ENCODE measurements at places on chromosomes 2 and 18.

DNA sequence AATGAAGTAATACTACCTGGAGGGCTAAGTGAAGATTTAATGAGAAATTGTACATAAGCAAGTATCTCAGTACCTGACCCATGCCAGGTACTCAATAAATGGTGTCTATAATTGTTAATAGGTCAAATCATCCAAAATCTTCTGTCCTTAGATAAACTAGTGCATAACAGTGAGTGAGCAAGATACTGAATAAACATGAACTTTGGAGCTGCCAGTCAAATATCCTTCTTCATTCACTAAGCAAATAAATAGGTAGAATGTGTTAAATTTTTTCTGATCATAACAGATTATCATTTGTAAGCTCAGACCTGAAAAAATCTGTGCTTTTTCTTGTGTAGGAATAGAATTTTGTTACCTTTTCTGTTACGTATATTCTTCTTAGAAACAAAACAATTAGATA lies 39.6 kb downstream of the RAB3GAP1 start:
- no peak for DNase-seq

DNA sequence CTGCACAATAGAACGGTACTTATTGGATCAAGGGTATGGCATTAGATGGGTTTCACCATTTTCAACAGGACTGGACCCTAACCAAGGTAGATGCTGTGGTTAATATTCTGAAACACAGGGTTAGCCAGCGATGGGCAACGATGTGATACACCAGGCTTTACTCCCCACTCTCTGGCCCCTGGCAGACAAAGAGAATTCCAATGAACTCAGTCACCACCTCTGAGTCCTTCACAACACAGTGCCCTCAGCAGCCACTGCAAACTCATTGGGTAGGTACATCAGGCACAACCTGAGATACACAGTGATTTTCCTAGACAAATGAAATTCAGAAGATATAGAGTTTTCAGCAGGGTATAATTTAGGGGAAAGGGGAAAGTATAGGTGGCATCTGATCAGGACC lies 634.5 kb downstream of the ZEB2 start:
- DNase-seq, result no peak

DNA sequence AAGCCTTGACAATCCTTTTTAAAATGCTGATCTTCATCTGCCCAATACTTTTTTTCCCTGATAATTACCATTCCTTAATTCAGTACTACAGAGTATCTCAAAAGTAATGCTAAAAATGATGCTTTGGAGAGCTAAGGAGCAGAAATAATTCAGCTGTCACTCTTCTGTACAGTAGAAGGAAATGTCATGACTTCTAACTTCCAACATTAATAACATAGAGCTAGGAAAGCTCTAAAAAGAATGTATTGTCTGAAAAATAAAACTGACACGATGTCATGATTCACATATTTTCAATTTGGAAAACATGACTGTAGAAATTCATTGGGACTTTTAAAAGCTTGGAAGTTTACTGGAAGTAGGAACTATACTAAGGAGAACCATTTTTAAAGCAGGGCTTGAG lies 212.3 kb downstream of the GULP1 start:
- DNase-seq, result no peak

DNA sequence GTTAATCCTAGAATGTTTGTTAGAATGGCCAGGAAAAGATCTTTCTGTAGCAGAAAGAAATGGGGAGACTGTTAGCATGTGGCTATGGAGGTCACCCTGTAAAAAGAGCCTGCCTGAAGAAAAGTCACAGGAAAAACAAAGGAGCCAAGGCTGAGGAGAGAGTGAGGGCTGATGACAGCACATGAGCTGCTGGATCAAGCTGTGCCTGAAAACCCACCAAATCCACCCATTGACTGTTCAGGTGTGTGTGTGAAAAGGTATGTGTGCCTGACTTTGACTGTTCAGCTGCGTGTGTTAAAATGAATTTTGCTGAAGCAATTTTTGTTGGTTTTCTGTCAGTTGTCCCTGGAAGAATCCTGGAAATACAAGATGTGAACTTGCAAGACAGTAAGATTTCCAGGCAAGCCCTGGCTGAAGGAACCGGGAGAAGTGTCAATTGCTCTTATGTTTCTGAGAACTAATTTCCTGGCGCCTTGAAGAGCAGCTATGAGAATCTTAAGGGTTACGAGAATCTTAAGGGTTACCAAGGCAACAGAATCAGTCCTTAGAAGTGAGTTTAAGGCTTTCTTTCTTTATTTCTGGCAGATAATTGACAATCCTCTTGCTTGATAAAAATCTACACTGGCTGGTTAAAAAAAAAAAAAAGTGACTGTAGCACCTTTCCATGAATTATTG lies 73.0 kb upstream of the LGALSL start:
- DNase-seq, result no peak

GRCh38 chr18:48548921-48549320 lies 10.1 kb downstream of the CTIF start:
- no peak for DNase-seq

DNA sequence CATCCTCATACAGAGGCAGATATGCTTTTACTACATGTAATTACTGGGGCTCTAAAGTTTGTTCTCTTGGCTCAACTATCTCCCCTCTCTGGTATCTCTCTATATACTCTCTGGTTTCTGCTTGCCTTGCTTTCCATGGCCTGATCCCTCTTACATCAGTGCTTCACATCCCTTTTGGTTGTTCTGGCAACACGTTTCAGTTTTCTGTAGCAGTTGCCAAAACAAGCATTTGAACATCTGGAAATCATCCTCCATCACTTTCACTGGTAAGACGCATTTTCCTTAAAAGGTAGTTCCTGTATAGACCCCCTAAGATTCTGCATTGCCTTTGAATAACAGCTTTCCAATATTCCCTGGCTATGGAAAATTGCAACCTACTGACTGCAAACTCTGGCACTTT lies 25.9 kb downstream of the COL5A2 start:
- no peak for DNase-seq

DNA sequence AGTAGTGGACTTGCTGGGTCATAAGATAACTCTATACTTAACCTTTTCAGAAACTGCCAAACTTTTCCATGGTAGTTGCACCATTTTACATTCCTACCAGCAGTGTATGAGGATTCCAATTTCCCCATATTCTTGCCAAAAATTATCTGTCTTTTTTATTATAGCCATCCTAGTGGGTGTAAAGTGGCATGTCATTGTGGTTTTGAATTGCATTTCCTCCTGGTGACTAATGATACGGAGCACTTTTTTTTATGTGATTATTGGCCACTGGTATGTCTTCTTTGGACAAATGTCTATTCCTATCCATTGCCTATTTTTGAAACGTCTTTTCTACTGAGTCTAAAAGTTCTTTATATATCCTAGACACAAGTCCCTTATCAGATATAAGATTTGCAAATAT lies 44.3 kb downstream of the CACNB4 start:
- DNase-seq, result no peak

DNA sequence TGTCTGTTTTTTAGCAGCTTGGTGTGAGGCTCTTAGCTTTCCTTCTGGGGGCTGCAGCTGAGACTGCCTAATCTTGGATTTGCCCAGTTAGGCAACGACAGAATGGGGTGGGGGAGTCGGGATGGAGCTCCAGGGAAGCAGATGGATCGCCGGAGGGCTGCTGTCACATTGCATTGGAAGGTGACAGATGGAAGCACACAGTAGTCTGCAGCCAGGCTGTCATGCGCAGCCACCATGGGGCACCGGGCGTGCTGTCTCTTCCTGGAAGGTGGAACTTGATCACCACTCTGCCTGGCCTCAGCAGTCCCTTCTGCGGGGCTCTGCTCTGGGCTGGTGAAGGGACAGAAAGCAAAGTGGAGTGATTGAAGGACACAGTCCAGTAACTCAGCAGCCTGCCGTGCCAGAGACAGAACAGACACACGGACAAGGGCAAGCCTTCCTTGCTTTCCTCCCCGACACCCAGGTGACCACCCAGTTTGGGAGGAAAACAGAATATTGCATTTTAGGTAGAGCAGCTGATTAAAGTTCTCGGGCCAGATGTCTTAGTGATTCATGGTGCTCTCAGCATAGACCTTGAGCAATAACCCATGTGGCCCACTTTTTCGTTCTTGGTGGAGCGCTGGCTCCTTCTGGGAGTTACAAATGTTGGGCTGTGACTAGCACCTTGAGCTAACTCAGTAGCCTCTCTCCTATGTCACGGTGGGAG lies 40.9 kb downstream of the RNF144A start:
- DNase-seq, result peak; percentile 56

DNA sequence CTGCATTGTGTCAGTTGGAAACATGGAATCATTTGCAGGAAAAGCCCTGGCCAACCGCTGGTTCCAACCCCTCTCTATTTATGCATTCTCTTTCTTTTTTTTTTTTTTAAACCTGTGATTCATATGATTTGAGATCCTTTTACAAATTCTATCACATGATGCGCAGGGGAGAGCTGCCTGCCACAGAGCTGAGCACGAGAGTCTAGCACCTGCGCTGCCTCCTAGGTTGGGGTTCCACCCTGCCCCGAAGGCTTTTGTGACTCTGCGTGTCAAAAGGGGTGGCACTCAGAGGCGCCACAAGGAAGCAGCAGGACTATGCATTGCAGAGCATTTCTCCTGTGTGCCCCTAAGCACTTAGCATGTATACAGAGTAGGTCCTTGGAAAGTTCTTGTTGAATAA lies 17.3 kb upstream of the ESPNL start:
- no peak for DNase-seq

GRCh38 chr18:53796040-53796729 lies 428.3 kb downstream of the MBD2 start:
- peak; percentile 36 for DNase-seq
